ENCODE measurements at places on chromosomes 4 and X. TPM values are rescaled to one million over a fixed set of nuclear protein-coding genes. Genes with fewer than 3 reads are reported as not detected.

- H3K27ac ChIP-seq, result no peak overlapping the region
- no peak for DNase-seq
- H3K4me3 ChIP-seq, result no peak overlapping the region
Measured at GRCh38 chr4:178808106-178808505, 1365.9 kb upstream of the AGA start.

GRCh38 chrX:53305996-53306937 is 24.9 kb upstream of the IQSEC2 start:
- H3K27me3 ChIP-seq, result no peaks in the 10 kb centered on the region
- no peak overlapping the region for H3K4me3 ChIP-seq
- no peaks in the 10 kb centered on the region for H3K36me3 ChIP-seq
- DNase-seq, result no peak
- H3K4me1 ChIP-seq, result no peaks in the 10 kb centered on the region

The RBM3 gene
- 309 TPM for total RNA-seq

The XAGE5 gene
- not detected for total RNA-seq

The SSX2B gene
- not detected for total RNA-seq

The GIMD1 gene
- not detected for total RNA-seq

GRCh38 chrX:16628946-16629595 is 20.9 kb upstream of the S100G start:
- DNase-seq, result no peak
- no peaks in the 10 kb centered on the region for H3K4me1 ChIP-seq
- H3K27ac ChIP-seq, result no peak overlapping the region
- H3K4me3 ChIP-seq, result no peak overlapping the region

GRCh38 chrX:132257116-132257515 is 37.9 kb upstream of the RAP2C start:
- no peaks in the 10 kb centered on the region for H3K36me3 ChIP-seq
- DNase-seq, result no peak
- no peaks in the 10 kb centered on the region for H3K4me1 ChIP-seq

The SPOCK3 gene
- not detected for total RNA-seq

- H3K4me3 ChIP-seq, result no peak overlapping the region
- H3K27me3 ChIP-seq, result no peaks in the 10 kb centered on the region
- H3K4me1 ChIP-seq, result no peaks in the 10 kb centered on the region
- DNase-seq, result no peak
- H3K27ac ChIP-seq, result no peak overlapping the region
Measured at GRCh38 chr4:114558446-114559020, 40.1 kb upstream of the UGT8 start.

DNA sequence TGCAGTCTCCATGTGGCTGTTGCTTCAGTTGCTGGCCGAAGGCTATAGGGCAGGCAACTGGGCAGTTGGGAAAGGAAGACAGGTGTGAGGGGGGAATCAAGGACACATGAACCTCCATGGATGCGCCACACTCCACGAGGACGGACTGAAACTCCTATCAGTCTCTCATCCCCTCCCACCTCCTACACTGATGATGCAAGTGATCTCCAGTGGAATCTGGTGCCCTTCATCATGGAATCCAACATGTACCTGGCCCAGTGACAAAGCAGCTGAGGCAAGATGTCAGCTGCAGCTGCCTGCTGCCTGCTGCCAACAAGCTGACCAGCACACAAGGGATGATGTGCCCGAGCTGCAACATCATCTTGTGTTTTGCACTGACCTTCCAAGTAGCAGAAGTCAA is 26.0 kb upstream of the MGST2 start:
- H3K36me3 ChIP-seq, result no peaks in the 10 kb centered on the region
- DNase-seq, result no peak
- H3K27me3 ChIP-seq, result no peaks in the 10 kb centered on the region
- no peaks in the 10 kb centered on the region for H3K4me1 ChIP-seq

Measured in CD4-positive, CD25-positive, alpha-beta regulatory T cell (primary cell).